CD4-positive, CD25-positive, alpha-beta regulatory T cell (primary cell): ENCODE measurements at places on chromosomes 1 and 21. TPM values are rescaled to one million over a fixed set of nuclear protein-coding genes. Genes with fewer than 3 reads are reported as not detected.

GRCh38 chr1:190602325-190602724 is 124.7 kb upstream of the BRINP3 start:
- no peaks in the 10 kb centered on the region for H3K27me3 ChIP-seq
- H3K27ac ChIP-seq: no peak overlapping the region
- H3K4me1 ChIP-seq: no peaks in the 10 kb centered on the region

- H3K36me3 ChIP-seq: peaks cover 24% of the 10 kb centered on the region
- H3K4me1 ChIP-seq: peaks cover 71% of the 10 kb centered on the region
- peak within 1 kb of the TSS; percentile 86 for H3K27ac ChIP-seq
Measured at GRCh38 chr1:206921772-206922265, at the start of gene FCMR. Gene FCMR (minus strand): TSS chr1:206921941. CDS start chr1:206921854, 87 bp downstream.

GRCh38 chr1:81660286-81660685 is 140.4 kb upstream of the ADGRL2 start:
- no peaks in the 10 kb centered on the region for H3K4me1 ChIP-seq
- no peaks in the 10 kb centered on the region for H3K27me3 ChIP-seq
- no peak overlapping the region for H3K4me3 ChIP-seq
- DNase-seq: no peak
- H3K36me3 ChIP-seq: no peaks in the 10 kb centered on the region

GRCh38 chr21:42411197-42411869 is 7.6 kb downstream of the UBASH3A start:
- peak overlapping the region; percentile 96 for H3K27ac ChIP-seq
- peak overlapping the region; percentile 37 for H3K4me3 ChIP-seq
- DNase-seq: no peak
- peaks cover 66% of the 10 kb centered on the region for H3K36me3 ChIP-seq
- peaks cover 86% of the 10 kb centered on the region for H3K4me1 ChIP-seq

- no peak for DNase-seq
- H3K4me1 ChIP-seq: peaks cover 8% of the 10 kb centered on the region
- peaks cover 7% of the 10 kb centered on the region for H3K36me3 ChIP-seq
Measured at GRCh38 chr1:197745911-197746310, 29.4 kb downstream of the DENND1B start.

GRCh38 chr21:18403735-18404450 is at the start of gene TMPRSS15:
Gene TMPRSS15 (minus strand): TSS chr21:18403785. CDS start chr21:18403622, 163 bp downstream.
- no peak within 1 kb of the TSS for H3K27ac ChIP-seq
- DNase-seq: no peak
- no peaks in the 10 kb centered on the region for H3K4me1 ChIP-seq
- H3K36me3 ChIP-seq: no peaks in the 10 kb centered on the region
- H3K4me3 ChIP-seq: no peak within 1 kb of the TSS

DNA sequence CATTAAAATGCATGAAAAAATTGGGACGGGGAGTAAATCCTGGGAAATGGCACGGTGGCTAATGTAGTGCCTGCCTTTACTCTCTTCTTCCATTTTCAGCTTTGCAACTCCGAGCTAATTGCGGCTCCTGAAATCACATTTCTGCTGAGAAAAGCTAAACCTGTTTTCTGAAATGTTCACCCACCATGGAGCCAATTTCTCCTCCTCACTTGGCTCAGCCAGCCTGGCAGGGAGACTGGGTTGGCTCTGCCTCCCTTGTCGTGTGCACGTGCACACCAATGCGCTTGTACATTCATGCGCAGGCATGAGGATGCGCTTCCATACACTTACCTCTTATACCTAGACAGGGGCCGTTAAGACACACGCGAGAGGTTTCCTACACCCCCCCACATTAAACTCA is 165.4 kb downstream of the PLXNA2 start:
- no peaks in the 10 kb centered on the region for H3K27me3 ChIP-seq
- H3K4me1 ChIP-seq: no peaks in the 10 kb centered on the region
- H3K4me3 ChIP-seq: no peak overlapping the region
- no peak overlapping the region for H3K27ac ChIP-seq
- H3K36me3 ChIP-seq: no peaks in the 10 kb centered on the region
- DNase-seq: no peak

Gene KLF17
- total RNA-seq: not detected
